ENCODE measurements at places on chromosomes 12 and 14.

- no peak for DNase-seq
Measured at GRCh38 chr14:92362781-92363235, 39.8 kb downstream of the SLC24A4 start.

- DNase-seq: no peak
Measured at GRCh38 chr12:46177837-46178608, 90.8 kb downstream of the SLC38A1 start.

- DNase-seq: no peak
Measured at GRCh38 chr12:388541-389141, 479 bp downstream of the KDM5A start.

DNA sequence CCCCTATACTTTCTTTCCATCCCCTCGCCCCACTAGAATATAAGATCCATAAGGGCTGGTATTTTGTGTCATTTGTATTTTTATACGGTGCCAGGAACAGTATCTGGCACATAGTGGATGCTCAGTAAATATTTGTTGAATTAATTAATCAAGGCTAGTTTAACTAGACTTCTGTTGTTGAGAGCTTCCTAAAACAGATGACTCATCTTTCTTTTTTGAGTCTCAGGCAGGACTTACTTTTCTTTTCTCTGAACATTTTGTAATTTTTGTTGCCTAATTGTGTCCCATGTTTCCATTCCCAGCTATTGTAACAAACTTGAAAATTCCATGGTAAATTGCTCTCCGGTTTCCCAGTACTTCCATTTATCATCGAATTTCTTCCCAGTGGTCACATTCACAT lies 16.7 kb downstream of the STK38L start:
- DNase-seq: no peak

- DNase-seq: no peak
Measured at GRCh38 chr12:50256761-50257160, 26.6 kb downstream of the LIMA1 start.

GRCh38 chr14:105526776-105527380 lies 495 bp downstream of the TMEM121 start:
- DNase-seq: no peak

GRCh38 chr12:2332236-2332635 lies 279.4 kb downstream of the CACNA1C start:
- DNase-seq: no peak

GRCh38 chr12:12506496-12506890 lies 56.2 kb downstream of the DUSP16 start:
- DNase-seq: no peak

DNA sequence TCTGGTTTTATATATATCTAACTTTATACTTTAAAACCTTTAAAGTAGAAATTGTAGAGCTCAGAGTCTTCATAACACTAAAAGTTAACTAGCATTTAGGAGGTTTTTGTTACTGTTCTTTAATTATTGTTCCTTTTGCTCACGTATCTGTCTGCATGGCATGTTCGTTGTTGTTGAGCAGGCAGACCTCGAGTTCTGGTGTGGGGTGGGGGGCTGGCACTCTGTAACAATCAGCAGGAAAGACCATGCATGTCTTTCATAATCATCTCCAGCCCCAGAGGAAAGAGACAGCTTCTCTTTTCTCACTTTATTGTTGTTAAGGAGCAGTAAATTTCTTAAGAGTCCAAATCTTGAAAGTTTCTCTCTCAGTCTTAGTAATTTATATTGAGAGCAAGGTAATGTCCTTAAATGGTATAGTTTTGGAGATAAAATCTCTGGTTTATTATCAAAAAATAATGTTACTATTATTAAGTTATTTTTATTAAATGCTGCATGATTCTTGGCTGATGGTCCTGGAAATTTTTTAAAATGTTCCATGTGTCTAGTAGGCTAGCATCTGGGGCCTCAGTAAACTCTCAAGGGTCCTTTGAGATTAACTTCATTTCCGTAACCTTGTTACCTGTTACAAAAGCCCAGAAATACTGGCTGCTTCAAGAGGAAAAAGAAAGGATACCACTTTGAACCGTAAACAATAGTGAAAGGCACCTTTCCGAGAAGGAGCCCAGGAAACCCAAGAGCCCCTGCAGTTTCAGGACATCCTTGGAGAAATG lies 30.3 kb downstream of the CKB start:
- no peak for DNase-seq

DNA sequence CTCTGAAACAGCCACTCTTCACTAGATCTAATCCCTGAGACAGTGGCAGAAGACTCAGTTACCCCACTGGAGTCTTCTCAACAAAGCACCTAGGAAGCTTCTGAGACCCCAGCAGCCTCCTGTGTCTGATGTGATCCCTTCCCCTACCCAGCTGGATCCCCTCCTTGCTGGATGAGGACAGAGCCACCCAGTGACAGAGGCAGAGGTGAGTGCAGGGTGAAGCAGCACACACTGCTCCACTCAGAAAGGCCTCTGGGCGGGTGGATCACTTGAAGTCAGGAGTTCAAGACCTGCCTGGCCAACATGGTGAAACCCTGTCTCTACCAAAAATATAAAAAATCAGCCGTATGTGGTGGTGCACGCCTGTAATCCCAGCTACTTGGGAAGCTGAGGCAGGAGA lies 2.7 kb downstream of the SPRYD3 start:
- no peak for DNase-seq

DNA sequence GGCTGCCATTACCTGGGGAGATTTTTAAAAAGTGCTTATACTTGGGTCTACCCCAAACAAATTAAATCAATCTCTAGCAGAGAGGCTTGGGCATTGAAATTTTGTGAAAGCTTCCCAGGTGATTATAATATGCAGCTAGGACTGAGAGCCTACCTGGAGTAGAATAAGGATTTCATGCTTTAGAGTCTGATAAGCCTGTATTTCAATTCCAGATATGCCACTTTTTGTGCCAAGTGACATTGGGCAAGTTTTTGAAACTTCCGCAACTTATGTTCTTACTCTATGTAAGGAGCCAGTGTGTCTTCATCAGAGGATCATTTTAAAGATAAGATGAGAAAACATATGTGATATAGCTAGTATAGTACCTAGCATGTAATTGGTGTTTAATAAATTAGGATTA lies 159.8 kb upstream of the LRIG3 start:
- DNase-seq: no peak

DNA sequence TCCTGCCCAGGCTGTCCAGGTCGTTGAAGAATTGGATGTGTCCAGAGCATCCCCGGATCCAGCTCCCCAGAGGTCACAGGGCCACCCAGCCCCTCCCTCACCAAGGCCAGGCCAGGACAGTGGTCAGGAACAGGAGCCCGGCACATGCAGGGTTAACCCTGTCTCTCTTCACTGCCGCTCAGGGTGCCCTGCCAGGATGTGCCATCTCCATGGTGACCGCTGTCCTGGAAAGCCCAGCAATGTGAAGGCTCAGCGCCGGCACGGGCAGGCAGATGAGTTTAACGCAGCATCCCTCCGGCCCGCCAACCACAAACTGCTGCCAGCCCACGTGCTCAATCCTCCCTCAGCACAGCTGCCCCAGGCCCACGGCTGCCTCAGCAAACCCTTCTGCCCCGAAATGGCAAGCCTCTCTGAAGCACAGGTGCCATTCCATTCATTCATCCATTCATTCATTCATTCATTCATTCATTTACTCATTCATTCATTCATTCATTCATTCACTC lies 4.4 kb downstream of the TMEM179 start:
- no peak for DNase-seq

- no peak for DNase-seq
Measured at GRCh38 chr14:95508377-95508776, 8.1 kb downstream of the SYNE3 start.

GRCh38 chr14:52380294-52380693 lies 66.2 kb downstream of the PTGER2 start:
- DNase-seq: no peak

DNA sequence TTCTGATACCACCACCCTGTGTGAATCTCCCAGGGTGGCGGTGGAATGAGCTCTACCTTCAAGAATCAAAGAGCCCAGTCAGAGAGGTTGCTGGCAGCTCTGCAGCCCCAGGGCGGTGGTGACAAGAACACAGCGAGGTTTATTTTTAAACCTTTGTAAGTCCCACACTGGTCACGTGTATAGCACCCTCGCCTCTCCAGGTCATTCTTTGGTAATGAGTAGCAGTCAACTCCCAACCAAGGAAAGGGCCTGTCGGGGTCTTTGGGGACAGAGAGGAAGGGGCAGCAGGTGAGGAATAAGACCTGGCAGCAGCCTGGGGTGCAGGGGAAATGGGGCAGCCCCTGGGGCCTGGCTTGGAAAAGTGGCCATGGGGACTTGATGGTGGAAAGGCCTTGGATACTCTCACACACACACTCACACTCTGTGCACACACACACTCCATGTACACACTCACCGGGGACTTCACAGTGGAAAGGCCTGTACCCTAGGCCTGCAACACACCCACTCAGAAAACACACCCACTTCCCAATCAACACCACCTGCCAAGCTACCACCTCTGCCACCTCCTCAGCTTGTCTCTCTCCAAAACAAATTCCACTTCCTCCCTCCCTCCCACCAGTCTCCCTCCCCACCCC lies 178.6 kb downstream of the DPF3 start:
- DNase-seq: no peak

DNA sequence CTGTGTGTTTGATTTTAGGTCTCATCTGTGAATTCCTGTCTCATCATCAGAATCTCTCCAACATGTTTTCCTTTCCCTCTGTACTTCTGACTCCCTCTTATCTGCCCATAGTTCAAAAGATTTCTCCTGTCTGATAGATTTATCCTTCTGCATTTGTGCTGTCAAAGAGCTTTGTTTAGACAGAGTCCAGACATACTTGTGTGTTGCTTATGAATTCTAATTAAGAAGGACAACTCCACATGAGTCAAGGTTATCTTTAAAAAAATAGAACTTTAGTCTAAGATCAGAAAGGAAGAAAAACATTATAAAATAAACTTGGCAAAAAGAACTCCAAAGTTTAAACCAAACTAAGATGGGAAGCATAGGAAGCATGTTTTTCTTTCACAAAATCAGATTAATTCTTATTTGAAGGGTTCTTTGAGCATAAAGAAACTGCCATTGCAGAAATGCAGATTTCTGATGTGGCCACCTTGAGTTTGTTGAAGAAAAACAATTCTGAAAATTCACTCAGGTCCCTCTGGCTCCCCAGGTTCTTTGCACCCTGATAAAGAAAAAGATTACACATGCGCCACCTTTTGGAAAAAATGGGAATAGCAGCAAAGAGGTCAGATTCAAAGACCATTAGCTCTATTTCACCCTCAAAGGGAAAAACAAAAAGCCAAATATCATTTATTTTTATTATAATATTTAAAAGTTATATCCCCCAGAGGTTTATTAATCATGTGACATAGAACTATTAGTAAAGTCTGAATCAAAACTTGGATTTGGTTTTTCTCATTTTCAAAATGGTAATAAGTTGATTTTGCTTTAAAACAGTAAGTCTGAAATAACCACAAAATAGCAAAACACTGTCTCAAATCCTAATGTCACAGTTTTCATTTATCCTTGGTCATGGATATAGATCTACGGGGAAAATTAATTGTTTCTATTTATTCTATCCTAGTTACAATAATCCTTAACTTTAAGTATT lies 143.7 kb upstream of the DCN start:
- DNase-seq: no peak

DNA sequence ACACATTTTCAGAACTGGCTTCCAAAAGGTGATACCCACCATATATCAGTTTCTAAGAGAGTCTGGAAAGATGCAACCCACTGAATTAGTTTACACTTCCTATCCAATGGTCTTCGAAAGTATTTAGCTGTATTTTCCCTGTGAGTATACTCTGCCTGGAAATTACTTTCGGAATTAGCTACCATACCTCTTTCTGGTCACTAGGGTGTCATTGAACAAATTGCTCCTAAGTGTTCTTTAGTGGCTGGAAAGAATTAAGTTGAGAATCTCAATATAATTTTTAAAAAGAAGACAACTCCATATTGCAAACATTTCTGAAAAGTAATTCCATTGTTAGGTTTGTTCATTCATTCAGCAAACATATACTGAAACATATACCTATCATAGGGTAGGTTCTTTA lies 283.1 kb upstream of the SSTR1 start:
- DNase-seq: no peak

- no peak for DNase-seq
Measured at GRCh38 chr14:104917116-104917515, 7.6 kb upstream of the PLD4 start.

- no peak for DNase-seq
Measured at GRCh38 chr14:23167116-23167847, 16.2 kb downstream of the SLC7A8 start.

DNA sequence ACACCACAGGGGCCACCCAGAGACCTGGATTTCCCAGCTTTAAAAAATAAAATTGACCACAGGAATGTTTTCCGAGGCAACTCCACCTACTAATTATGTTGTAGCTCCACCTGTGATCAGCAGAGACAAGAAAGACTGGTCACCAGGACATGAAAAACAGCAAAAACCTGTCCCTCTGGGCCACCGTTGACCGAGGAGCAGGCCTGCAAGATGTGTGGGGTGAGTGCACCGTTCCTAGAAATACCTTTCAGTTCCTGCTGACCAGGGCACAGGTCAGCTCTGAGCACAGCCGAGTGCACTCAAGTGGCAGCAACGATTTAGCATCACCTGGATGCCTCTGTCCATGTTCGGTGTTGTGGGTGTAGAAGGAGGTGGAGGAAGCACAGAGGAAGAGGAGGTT lies 16.9 kb downstream of the FZD10 start:
- DNase-seq: no peak

GRCh38 chr12:107415071-107415470 lies 270.5 kb upstream of the PWP1 start:
- no peak for DNase-seq

- no peak for DNase-seq
Measured at GRCh38 chr14:104240434-104241157, 102.2 kb downstream of the KIF26A start.

DNA sequence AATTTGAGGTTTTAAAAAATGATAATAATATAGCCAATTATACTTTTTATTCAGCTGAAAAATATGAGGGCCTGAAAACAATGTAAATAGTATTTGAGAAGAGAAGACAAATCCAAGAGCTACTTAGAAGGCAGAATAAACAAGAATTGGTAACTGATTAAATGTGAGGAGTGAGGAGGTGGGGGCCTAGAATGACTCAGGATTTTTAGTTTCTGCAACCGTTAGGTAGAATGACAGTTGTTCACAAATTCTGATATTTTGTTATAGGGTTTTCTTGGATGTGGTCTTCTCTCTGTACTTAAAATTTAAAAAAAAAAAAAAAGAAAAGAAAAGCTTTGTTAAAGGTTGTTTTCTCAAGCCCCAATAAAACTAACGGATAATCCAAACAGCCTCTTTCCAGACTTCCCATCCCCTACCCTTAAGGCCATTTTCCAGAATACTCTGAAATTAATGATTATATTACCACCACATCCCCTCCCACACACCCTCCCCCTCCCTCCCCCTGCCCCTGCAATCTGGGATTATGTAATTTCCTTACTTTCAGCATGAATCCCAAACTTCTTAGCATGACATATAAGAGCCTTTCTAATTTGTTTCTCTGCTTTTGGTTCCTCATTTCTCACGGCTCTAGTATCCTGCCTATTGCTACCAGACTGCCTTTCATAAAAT lies 50.4 kb downstream of the LRP6 start:
- no peak for DNase-seq

DNA sequence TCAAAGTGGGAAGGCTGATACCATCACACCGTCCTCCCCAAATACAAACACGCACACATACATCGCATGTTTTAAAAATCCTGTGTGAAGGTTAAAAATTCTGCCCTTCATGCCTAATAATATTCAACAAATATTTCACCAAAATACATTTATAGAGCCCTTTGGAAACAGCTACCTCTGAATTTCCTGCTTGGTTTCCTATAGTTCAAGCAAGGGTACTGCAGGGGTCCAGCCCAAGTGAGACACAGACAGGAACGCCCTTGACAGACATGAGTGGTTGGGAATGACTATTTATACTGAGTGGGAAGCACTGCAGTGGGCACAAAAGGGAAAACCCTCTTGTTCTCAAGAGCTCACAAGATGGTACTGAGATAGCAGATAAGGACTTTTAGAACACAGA lies 51.0 kb downstream of the ST8SIA1 start:
- DNase-seq: no peak

All from activated naive CD4-positive, alpha-beta T cell (primary cell).